ENCODE measurements at places on chromosomes 4 and X. TPM values are rescaled to one million over a fixed set of nuclear protein-coding genes. Genes with fewer than 3 reads are reported as not detected.

- DNase-seq: peak; percentile 53
These were observed 412 bp downstream of the SLC10A3 start for GRCh38 chrX:154490021-154490413.

GRCh38 chr4:147760695-147761094 is 28.8 kb downstream of the ARHGAP10 start:
- DNase-seq: no peak

DNA sequence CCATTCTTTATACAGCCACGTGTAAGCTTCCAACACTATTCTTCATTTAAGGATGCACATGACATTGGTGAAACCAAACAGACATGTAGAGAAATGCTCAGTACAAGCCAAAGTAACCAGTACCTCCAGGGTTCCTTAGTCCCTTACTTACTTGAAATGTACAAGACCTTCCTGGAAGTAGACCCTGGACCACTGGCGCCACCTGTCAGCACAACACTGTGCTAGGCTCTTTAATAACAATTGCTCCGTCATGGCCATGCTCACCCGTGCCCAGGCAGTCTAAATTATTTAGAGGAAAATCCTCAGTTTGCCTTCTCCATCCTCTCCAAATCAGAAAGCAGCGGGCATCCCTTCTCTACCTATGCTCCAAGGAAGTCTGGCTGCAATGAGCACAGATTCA is 52.7 kb downstream of the ADGRA3 start:
- DNase-seq: peak; percentile 22

DNA sequence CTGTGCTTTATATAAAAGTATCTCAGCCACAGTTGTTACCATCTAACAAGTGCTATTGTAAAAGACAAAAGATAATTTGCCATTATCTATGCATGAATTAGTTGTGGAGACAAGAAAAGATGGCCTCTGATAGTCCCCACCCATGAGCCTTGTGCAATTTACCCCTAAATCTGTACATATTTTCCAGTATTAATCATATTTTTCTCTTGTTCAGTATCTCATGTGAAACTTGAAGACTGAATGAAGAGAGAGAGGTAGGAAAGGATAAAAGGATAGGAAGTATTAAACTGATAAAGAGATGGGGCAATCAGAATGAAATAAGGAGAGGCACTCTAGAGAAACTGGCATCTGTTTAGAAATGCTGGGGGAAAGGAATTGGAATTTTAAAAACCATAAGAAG is 3.7 kb downstream of the MYOZ2 start:
- DNase-seq: no peak

DNA sequence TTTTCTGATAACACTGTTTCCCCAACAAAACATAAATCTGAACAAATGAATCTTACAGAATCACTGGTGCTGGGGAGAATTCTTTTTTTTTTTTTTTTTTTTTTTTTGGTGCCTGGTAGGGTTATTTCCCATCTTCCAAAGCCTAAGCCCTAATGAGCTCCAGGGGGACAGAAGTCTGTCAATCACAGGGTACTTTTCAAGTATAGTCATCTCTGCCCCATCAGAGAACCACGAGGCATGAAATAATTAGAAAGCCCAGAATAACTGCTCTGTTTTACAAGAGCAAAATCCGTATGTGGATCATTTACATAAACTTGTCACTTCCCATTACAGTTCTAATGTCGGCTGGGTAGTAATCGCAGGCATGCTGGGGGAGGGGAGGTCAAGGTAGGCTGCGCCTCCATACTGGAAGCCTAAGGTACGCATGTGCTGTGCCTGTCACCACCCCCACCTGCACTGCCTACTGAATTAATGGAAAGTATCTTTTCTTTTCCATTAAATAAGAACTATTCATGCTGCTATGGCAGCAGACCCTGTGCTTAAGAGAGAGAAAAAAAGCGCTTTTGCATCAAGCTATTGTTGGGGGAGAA is 164.7 kb upstream of the LEF1 start:
- DNase-seq: no peak

GRCh38 chrX:114500622-114501021 is 83.3 kb upstream of the HTR2C start:
- DNase-seq: no peak

DNA sequence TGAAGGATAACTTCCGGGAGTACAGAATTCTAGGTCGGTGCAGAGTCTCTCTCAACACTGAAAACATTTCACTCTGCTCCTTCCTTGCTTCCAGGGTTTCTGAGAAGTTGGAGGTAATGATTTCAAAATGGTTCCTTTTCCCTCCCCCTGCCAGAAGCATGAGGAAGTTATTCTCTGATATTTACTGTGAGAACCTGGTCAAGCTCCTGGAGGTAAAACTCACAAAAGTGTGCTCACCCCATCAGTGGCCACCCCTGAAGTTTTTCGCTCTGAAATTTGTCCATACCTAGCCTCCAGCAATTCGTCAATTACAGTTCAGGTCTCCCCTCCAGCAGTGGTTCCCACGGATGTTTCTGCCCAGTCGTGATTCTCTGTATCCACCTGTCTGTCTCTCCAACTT is 16.2 kb upstream of the MECP2 start:
- DNase-seq: no peak

DNA sequence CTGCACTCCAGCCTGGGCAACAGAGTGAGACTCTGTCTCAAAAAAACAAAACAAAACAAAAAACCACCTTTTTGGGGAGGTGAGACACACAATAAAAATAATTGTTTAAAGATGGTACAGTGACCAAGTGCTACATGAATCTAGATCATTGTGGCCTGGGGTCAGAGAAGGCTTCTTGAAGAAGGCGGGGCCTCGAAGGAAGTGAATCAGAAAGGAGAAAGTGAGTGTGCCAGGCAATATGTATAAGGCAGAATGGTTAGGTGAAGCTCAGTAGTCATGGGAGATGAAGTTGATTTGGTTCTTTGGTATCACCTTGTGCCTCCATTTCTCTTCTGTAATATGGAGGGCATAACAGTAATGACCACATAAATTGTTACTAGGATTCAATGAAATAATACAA is 58.9 kb downstream of the DOCK11 start:
- no peak for DNase-seq

GRCh38 chr4:55475394-55476243 is 71.1 kb downstream of the CLOCK start:
- peak; percentile 41 for DNase-seq

DNA sequence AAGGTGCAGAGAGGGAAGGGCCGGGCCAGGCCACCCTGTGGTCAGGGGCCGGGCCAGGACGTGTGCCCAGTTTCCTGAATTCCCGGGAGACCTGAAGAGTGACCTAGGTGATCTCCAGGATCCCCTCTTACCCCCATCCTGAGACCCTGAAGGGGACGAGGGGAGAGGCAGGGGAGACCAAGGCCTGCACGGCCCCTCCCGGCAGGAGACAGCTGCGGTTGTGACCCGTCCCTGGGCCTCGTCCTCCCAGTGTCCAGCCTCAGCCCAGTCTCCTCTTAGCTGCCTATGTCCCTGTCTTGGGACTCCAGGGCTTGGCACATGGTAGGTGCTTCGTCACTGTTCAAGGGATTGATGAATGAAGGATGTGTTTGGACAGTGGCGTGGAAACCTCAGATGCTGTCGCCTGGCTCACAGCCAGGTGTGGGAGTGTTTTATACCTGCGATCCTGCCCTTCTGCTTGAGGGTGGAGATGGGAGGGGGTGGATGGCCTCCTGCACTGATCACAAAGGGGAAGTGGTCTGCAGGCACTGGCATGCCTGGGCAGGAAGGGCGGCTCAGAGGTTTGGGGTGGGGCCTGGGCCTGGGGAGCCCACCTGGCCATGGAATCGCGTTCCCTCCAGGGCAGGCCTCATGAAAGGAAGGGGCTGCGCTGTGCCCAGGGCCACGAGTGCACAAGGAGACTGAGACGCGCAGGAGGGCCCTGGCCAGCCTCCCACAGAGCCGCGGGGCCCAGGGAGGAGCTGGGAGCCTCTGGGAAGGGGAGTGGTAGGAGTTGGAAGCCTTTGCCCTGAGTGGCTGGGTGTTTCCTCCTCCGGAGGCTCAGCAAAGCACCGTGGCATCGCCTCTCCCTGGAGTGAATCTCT is 6.9 kb downstream of the SH3TC1 start:
- no peak for DNase-seq

Gene MAOA
- not detected for total RNA-seq

Gene GPR173
- not detected for total RNA-seq

Gene CWH43
- not detected for total RNA-seq
